Transverse colon (tissue), 4 donors: ENCODE measurements at places on chromosomes 6 and 20.
A peak's percentile ranks its signal among the peaks of the same experiment; 100 is the strongest.

DNA sequence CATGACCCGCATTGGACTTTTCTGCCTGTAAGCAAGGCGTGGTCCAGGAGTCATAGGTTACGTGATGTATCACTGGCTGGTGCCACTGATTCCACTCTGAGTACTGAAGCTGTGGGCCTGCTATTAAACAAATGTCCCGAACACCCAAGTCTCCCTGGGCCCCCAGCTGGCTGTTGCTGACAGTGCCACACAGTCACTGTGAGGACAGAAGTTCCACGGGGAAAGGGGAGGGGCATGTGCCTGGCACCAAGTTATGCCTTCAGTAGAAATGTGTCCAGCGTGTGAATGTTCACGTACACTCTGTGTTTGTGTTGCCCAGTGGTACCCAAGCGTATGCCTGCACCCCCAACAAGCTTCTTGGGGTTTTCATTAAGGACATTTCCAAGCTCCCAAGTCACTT is 171.4 kb upstream of the QKI start:
- no peak for DNase-seq

GRCh38 chr6:82062219-82062618 is 185.3 kb downstream of the IBTK start:
- DNase-seq, result no peak

DNA sequence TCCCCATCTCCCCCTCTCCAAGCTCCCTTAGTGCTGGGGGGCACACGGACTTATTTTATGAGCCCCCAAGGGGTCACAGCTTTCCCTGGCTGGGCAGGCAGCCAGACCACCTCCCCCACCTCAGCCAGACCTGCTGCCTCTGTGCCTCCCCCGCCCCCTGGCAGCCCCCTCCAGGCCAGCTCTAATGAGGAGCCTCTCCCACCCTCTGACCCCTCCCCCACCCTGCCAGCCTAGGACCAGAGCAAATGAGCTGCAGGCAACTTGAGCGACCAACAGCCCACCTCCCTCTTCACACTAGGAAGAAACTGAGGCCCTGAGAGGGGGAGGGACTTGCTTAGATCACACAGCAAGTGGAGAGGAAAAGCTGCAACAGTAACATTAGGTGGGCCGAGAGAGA is 1.9 kb downstream of the GDF5 start:
- DNase-seq, result no peak

- no peak for DNase-seq
These were observed 437.8 kb upstream of the HSF2 start for GRCh38 chr6:121961619-121962125.

DNA sequence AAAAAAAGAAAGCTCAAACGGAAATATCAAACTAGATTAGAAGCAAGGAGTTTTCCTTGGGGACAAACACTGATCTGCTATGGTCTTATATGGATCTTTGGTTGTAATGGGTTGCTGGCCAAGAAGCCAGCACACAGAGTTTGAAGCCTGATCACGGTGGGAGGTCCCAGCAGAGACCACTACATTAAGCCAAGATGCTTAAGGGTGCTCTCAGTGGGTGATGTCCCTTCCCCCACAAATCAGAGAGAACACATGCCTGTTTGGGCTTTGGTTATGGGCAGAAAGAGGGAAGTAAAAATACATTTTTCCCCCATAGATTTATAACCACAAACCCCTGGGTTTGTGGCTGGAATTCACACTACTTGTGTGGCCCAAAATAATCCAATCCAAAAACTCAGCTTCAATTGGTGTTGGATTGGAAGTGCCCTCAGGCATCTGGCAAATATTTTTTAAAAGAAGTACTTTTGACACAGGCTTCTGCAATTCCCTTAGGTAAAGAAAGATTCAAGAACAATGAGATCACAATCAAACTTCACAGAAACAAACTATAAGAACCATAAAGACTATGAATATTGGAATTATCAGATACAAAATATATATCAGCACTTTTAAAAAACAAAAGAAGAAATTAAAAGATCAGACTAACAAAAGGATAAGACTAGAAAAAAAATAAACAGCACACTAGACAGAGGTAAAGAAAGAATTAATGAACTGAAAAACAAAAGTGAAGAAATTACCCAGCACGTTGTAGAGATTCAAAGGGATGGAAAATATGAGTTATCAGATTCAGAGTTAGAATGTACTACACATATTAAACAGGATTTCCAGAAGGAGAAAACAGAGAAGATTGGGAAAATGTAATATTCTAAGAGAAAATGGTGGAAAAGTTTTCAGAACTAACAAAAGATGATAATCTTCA is 44.7 kb downstream of the ESF1 start:
- no peak for DNase-seq

DNA sequence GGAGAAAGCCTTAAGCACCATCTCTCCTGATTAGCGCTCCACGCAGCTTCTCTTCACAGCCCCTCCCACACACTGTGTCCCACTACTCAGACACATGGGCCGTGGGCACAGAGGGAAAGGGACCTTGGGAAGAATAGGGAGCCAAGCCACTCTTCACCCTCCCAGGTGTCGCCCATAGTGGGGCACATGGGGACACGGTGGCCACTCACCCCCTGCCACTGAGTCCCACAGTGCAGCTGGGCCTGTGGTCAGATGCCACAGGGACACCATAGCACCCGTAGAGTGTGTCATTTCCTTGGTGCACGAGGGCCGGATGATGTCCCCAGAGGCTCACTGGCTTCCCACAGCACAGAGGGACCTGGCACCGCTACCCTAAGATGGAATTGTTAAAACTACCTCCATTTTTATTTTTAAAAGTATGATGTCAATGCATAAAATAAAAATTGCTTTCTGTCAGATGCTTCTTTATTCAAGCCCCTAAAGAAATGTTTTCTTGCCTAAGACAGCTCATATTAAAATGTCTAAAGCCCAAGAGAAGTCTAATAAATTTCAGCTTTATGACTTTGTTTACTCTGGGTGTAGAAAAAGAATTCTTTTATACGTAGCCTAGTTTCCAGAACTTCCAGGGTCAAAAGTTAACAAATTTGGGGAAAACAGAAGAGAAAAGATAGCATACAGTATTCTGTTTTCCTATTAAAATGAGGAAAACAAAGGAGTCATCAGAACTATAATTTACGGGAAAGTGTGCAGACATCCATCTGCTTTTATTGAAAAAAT is 191.0 kb upstream of the SNX9 start:
- no peak for DNase-seq

DNA sequence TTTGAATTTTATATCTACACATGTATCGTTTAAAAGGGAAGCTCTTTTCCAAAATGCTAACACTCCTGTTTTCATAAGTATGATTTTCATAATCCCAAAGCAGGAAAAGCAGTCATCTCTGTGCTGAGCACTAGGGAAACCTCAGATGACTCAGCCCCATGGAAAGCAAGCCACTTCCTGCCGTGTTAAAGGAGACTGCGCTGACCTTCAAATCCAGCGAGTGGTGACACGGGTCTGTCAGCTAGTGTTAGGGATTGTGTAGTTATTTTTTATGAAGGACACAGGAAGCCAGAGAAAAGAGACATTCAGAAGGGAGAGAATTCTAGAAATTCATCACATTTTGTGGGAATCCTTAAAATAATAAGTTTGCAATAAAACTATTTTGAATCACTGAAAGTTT is 57.0 kb upstream of the CD93 start:
- peak; percentile 37 for DNase-seq

DNA sequence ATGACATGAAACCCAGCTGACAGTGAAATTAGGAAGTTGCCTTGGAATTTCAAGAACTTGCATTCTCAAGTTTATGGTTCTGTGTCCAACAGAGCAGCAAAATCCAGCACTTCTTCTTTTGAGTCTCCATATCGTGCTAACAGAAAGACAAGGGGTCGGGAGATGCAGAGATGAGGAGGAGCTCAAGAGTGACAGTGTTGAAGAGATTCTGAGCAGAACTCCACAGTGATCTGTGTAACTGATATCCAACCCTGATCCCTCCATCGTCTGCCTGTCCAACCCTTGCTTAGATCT is 21.2 kb upstream of the BTN1A1 start:
- DNase-seq, result no peak

DNA sequence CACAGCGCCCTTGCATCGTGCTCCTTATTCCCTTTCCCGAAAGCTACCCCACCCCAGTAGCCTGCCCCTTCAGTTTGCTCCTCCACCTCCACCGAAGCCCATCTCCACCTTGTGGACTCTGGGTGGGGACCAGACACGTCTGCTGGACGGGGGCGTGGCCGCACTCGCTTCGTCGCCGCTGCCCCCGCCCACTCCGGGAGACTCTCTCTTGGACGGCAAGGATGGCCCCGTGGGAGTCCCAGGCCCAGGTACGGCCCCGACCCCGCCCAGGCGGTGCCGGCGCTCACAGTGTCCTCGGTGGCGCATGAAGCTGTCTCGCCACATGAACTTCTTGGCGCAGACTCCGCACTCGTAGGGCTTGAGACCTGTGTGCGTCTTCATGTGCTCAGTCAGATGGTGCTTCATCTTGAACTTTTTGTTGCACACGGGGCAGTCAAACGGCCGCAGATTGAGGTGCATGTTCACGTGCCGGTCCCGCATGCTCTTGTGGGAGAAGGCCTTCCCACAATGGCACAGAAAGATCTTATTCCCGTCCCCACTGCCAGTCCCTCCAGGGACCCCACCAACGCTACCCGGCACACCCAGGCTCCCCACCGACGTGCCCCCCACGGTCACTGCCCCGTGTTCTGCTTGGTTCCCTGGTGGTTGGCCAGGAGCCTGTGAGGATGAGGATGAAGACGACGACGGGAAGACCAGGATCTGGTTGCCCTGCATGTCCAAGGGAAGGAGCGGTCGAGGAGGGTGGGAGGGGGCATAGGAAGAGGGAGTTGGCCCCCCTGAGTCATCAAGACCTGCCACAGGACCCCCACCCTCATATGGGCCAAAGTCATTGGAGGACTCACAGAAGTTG is 1.3 kb upstream of the TAPBP start:
- peak; percentile 86 for DNase-seq

DNA sequence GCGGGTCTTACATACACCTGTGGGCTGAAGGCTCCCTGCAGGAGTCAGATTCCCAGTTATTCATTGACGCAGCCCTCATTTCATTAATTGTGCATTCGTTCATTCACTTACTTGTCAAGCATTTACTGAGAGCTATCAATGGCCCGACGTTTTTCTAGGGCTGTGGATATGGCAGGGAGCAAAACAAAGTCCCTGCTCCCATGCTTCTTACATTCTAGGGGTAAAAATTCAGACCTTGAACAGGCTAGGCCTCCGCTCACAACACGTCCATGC is 369 bp upstream of the NSFL1C start:
- no peak for DNase-seq

- no peak for DNase-seq
These were observed 292.1 kb downstream of the CDH4 start for GRCh38 chr20:61543931-61544745.

GRCh38 chr6:142537612-142538478 is 236.0 kb downstream of the ADGRG6 start:
- DNase-seq, result no peak

DNA sequence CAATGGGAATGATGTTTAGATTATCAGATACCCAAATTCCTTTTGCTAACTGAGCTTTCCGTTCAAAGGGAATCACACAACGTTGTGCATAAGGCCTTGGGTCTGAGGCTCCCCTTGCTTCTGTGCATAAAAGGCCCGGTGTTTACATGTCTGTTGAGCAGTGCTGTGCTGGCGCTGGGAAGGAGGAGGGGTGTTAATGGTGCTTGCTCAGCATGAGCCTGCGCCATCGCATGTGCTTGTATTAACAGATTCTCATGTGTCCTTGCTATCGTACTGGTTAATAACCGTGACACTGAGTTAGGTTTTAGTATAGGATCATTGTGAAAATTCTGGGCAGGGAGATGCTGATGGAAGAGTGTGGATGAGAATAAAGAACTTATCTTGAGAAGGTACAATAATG is 62.3 kb upstream of the TRAF3IP2 start:
- DNase-seq, result no peak

DNA sequence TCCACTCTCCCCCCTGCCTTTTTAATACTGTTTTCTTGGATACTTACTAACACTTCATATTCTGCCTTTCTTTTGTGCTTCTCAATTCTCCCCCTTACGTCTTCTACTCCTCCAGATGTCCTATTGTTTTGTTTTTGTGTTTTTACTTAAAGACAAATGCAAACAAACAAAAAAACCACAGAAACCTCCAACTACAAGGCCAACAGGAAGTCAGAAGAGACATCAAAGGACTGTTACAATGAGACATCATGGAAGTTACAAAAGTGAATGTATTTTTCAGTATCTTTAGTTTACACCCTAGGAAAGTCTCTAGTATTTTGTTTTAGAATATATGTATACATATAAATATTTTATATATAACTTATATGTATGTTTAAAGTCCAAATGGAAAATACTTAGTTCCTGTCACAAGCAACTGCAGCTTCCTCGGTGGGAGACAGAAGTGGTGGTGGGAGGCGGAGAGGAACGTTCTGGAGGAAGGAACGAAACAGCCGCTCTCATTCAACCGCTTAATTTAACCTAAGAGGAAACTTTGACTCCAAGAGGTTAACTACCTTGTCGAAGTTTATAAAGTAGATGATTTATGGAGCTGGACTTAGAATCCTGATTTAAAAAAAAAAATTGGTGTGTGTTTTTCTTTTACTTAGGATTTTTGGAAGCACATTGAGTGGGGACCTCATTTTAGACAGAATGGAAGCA is 168.9 kb upstream of the PDE10A start:
- DNase-seq, result no peak

- DNase-seq, result no peak
These were observed 456.4 kb downstream of the COL12A1 start for GRCh38 chr6:74749211-74750147.
